ENCODE measurements at places on chromosomes 3 and 15.

DNA sequence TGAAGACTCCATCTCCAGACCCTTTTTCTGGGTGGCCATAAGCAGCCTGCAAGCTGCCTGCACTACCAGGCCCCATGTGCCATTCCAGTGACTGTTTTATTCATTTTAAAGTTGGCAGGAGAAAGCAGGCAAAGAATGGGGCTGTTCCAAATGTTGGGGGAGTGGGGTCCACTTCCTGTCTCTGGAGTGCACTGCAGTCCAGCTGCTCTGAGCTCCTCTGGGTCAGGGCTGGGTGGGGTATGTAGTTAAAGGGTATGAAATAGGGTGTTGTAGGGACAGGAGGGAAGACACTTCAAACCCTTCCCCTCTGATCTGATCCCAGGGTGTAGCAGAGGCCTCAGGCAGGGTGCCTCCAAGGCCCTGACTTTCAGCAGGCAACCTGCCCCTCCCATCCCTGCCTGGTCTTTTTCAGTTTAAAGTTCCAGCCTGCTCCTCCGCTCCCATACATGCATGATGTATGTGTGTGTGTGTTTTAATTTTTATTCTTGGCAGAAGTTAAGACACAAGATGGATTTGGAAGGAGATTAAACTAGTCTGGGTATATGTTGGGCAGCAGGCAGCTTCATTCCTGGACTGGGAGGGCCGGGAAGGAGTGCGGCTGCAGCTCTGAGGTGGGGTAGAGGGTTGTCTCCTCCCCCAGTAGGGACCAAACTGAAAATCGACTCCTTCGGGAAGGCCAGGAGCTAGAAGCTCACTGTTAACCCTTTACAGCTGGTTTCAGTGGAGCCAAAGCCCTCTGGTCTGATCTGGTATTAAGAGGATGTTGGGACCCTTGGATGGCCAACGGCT lies 17.3 kb downstream of the BOC start:
- peak; percentile 91 for ATAC-seq

- no peak for ATAC-seq
These were observed 1.2 kb upstream of the LRRC15 start for GRCh38 chr3:194370753-194371152.

DNA sequence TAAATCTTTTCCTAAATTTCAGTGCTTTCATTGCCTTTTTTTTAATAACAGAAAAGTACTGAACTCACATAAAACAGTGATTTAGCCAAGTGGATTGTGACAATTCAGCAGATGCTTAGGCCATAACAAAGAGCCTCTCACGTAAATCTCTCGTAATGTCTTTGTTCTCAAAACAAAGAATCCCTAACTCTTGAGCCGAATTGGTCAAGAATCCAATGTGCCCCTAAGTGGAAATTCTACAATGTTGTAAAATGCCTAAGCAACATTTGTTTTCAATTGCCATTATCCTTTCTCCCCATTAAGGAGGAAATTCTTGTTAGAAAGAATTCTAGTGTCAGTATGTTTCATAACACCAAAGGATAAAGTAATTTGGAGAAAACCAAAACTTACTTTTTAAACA lies 235.7 kb upstream of the THBS1 start:
- no peak for ATAC-seq

DNA sequence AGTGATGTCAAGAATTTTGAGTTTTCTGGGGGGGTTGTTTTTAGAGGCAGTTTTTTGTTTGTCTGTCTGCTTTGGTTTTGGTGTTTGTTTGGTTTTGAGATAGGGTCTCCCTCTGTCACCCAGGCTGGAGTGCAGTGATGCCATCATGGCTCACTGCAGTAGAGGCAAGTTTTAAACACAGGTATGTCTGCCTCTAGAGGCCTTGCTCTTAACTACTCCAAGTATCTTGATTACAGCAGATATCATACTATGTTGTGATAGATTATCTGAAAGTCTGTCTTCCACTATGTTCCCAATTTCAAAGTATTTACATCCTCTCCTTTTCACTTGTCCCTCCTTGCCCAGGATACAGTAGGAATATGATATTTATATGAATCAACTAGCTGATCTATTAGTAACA lies 57.7 kb downstream of the ERC2 start:
- no peak for ATAC-seq

- ATAC-seq: no peak
These were observed 65.4 kb downstream of the RPN1 start for GRCh38 chr3:128585189-128585588.

- ATAC-seq: peak; percentile 78
These were observed 16.9 kb downstream of the TCAIM start for GRCh38 chr3:44355362-44356033.

DNA sequence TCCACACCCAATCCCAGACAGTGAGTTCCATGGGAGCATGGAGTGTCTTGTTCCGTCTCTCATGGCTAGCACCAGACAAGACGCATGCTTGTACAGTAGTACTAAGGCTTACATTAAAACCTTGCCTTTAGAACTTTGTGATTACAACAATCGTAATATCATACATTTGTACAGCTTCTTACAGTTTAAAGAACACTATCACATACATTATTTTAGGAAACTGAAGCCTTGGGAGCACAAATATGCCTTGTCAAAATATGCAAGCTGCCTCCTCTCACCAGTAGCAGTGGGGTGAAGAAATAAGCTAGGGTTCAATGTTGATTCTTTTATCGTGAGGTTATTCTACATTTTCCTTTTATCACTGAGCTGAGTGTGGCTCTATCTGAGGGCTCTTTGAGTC lies 36.8 kb downstream of the ADAMTSL3 start:
- ATAC-seq: no peak

- no peak for ATAC-seq
These were observed 18.1 kb upstream of the PARP14 start for GRCh38 chr3:122662505-122662904.

GRCh38 chr15:40830884-40831283 lies 2.4 kb upstream of the PPP1R14D start:
- ATAC-seq: no peak

GRCh38 chr3:45280232-45280631 lies 54.1 kb upstream of the TMEM158 start:
- ATAC-seq: no peak

DNA sequence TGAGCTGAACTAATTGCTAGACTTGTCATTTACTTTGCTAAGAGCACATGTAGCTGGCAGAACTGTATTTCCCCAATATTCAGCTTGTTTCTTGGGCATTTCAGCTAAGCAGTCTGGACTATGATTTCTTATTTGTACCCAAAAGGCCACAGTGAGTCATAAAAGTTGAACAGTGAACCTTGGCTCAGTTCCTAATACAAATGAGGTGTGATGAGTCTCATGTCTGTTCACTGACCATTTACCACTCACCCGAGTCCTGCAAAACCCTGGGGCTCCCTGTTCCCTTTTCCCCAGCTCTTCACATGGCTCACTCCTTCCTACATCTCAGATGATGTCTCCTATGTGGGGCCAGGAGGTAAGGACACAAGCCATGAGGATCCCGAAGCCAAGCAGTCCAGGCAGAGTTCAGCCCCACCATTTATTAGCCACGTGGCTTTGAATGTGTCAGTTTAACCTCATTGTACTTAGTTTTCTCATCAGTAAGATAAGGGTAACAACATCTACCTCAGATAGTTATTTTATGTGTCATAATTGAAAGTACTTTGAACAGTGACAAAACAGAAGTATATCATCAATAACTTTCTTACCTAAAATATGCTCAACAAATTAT lies 239.3 kb downstream of the IL5RA start:
- ATAC-seq: peak; percentile 10

- no peak for ATAC-seq
These were observed 48.4 kb downstream of the EOMES start for GRCh38 chr3:27673701-27674100.

GRCh38 chr3:122077293-122078234 lies 22.4 kb downstream of the CD86 start:
- ATAC-seq: peak; percentile 81

DNA sequence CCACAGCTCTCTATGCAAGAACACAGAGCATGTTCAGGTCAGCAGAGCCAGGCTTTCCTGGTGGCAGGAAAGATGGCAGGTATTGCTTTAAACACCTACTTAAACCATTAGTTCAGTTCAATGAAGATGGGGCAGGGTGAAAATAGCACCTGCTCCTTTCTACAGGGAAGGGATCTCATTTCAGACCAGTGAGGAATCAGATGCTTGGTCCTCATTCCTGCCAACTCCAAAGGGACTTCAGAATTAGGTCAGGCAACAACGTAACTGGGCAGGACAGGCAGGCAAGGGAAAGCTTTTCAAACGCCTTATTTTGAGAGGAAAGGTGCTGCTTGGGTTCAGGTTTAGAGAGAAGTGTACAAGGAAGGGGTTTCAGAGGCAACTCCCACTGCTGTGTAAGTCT lies 12.6 kb upstream of the RPS17 start:
- ATAC-seq: no peak

DNA sequence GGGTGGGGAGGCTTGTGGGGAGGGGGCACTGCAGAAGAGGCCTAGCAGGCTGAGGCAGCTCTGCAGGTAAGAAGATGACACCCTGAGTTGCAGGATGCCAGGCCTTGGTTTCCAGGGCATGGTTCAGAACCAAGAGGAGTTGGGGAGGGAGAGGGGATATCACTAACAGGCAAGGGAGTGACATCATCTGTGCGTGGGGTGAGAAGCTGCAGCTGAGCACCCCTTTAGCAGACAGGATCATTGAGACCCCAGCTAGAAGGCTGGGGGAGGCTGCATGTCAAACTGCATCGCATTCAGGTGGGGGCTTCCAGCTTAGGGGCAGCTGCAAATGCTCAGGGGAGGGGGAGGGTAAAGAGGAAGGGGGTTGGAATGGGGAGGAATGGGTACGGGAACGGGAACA lies 23.0 kb downstream of the CACNA2D2 start:
- ATAC-seq: no peak

GRCh38 chr15:83978588-83978987 lies 257.0 kb upstream of the GOLGA6L4 start:
- ATAC-seq: no peak

DNA sequence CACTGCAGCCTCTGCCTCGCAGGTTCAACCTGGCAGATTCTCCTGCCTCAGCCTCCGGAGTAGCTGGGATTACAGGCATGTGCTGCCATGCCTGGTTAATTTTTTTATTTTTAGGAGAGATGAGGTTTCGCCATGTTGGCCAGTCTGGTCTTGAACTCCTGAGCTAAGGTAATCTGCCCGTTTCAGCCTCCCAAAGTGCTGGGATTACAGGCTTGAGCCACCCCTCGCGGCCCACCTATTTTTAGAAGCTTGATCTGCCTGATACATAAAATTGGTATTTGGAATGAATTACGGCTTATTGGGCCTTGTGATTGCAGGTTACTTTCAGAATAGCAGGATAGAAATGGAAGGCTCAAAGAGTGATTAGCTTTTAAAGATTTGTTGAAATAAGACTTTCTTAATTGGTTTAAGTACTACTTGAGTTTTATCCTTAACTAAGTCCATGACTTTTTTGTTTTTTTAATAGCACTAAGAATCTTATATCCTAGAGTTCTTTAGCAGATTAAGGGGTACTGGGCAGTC lies 25.0 kb downstream of the GMPS start:
- no peak for ATAC-seq
